DMS 273 treated with DMSO at 0.1 percent for 48 hours (cell line): ENCODE measurements at places on chromosomes 6 and 20.

DNA sequence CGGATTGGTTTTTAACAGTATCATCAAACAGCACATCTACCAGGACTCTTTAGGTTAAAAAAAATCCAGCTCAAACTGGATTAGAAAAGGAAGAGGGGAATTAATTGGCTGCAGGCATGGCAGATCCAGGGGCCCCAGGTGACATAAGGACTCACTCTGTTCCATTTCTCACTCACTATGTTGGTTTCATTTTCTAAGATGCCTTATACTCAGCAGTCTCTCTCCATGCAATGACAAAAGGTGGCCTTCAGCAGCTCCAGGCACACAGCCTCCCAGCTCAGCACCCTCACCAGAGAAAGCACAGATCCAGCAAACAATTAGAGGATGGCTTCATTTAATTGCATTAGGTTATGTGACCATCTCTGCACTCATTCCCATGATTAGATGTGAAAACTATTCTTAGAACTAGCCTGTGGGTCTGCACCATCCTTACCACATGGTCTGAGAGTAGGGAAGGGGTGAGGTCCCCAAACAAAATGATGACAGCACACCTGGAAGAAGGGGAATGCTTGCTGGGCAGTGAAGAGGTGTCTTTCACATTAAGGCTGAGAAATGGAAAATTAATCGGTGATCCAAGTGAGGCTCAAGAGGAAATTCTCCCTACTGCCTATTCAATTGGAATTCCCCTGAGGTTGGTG, 243.1 kb downstream of the CDH26 start:
- no peak for DNase-seq

DNA sequence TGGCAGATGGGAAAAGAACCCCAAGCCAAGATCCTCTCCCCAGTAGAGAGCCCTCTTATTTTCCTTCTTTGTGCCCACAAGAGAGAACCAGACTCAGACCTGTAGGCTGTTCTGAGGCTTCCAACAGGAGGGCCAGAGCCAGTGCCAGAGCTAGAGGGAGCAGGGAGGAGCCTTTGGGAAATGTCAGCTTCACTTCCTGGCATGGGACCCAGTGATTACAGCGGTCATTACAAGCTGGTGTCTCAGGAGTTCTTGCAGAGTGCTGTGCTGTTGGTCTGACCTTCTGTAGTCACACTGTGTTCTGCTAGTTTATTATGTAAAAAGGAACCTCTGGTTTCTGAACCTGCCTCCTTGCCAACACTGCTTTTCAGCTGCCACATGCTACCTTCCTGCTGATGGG, 38.9 kb downstream of the STK35 start:
- DNase-seq, result no peak

- no peak for DNase-seq
Observed at GRCh38 chr6:167323111-167323510, 1.8 kb upstream of the TTLL2 start.

DNA sequence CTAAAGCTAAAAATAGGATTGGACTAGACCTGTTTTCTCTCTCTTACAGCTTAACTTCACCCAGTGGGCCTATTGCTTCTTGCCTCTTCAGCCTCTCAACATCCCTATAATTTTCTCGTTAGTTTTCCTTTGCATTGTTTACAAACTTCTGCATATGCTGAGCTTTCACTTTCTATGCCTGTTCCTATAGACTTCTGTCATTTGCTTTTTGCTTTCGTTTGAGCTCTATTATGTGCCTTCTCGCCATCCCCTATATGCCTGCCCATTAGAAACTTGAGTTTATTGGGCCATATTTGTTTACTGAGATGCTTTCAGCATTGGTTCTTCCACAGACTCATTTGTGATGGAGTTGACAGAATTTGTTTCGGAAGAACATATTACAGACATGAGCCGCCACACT, 40.9 kb downstream of the NCOA7 start:
- DNase-seq, result no peak

DNA sequence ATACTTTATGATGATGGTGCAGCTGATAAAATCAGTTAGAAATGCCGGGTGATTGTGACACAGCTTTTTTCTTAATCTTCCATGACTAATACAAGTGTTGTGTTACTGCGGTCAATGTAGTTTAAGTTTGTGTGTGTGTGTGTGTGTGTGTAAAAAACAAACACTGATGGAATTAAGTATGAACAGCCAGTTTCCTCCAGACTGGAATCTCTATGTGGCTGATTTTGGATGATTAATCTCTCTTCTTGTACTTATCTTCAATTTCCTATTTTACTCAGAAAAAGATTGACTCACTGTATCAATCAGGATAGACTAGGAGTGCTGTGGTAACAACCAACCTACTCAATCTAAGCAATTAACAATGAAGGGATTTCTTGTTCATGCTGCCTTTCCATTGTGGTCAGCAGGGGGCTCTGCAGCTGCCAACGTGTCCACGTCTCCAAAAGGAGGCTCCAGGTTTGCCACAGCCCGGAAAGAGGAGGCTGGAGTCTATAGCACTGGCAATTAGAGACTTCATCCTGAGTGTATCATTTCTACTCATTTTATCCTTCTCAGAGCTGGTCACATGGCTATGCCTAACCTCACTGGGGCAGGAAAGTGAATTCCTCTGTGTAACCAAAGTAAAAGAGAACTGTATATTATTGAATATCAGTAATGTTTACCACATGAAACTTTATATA, 107.7 kb downstream of the CD109 start:
- DNase-seq, result peak; percentile 24

GRCh38 chr6:46293641-46294316, 123.0 kb upstream of the ENPP5 start:
- DNase-seq, result no peak

GRCh38 chr20:62949962-62950361, 2.5 kb upstream of the SLC17A9 start:
- no peak for DNase-seq

DNA sequence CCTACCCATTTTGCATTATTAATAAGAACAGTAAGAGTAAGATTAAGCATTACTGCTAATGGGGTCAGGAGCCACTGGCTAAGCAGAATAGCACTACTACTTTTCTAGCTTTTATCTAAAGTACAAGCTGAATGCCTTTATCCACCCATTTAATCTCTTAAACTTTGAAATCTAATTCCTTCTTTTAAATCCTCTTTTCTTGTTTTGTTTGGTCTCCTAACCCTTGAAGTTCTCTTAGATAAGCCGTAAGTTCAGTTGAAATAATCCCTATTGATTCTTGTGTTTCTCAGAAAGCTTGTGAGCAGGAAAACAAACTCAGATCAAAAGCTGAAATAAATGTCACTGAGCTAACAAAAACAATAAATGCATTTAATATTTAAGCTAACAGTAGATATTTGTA, 380.2 kb downstream of the TBC1D32 start:
- no peak for DNase-seq

DNA sequence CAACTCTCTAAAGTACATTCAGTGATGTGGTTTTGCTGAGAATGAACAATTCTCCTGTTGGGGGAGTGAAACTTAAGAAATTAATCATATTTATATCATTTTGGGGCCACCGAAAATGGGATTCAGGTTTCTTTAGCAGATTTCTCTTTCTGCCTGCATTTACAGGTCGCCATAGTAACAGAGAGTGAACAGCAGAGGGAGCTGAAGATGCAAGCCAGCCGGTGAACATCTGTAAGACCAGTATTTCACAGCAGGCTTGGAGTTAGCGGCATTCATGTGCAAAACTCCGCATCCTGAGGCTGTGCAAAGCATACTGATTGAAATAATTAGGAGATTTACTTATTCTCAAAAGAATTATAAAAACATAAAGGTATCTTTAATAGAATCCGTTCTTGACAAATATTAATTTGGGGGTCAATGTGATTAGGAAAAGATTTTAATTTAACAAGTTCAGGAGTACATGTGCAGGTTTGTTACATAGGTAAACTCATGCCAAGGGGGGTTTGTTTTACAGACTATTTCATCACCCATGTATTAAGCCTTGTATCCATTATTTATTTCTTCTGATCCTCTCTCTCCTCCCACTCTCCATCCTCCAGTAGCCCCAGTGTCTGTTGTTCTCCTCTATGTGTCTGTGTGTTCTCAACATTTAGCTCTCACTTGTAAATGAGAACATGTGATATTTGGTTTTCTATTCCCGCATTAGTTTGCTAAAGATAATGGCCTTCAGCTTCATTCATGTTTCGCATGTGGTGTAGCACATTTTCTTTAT, 17.8 kb upstream of the HSF2 start:
- peak; percentile 47 for DNase-seq

DNA sequence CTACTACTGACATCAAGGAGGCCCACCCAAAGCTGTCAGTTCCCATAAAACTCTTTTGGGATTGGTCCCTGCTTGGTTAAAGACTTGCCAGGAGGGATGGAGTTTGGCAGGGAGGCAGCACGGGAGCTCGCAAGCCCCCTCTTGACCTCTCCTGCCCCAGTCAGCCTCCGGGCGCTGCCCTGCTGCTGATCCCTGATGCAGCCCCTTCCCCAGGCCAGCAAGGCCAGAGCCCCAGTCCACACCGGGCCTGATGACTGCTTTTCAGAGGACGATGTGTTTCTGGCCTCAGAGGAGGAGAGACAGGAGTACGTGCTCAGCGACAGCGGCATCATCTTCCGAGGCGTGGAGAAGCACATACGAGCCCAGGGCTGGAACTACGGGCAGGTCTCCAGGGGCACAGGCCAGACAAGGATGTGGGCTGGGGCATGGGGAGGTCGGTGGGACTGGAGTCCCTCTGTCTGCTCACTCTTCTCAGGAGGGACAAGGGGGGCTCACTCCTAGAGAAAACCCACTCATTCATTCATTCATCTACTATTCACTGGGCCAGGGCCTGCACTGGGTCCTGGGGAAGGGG, 15.6 kb downstream of the TGM6 start:
- DNase-seq, result no peak

GRCh38 chr6:111105578-111105977, 18.3 kb downstream of the SLC16A10 start:
- peak; percentile 16 for DNase-seq

DNA sequence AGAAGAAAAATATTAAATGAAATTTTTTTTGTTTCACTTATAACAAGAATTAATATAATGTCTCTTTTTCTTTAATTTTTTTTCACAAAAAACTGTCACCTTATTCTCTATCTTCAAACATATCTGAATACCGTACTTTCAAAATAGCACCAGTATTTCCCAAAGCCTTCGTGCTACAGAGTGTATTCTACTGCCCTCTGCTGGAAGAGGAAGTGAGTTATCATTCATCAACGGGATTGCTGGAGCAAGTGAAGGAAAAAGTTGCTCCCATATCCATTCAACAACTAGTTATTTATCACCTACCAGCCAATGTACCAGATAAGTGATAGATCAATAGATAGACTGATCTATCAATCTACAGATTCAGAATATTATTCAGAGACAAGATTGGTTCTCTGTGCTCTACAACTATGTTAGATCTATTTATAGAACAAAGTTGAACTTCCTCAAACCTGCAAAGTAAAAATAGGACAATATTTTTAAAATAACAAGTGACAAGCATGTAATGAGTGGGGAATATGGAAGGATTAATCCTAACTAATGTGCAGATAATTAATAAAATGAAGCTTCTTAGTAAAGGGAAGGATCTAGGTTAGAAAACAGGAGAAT, 26.7 kb upstream of the TFAP2B start:
- DNase-seq, result peak; percentile 11

GRCh38 chr6:157650261-157650640, 172.8 kb upstream of the SNX9 start:
- DNase-seq, result no peak

DNA sequence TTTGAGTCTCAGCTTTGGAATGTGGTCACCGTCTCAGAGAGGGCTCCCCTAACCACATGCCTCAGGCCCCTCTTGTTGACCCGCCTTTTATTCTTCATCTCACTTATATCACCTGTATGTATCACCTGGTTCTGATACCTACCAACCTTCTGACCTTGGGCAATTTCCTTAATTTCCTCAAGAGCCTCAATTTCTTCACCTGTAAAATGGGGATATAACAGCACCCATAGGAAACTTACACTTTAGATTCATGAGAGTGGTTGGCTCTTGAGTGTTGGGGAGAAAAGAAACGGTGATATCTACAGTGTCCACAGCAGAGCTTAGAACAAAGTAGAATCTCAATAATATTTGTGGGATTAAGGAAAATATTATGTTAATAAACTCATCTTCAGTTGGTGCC, 4.0 kb upstream of the DDX27 start:
- no peak for DNase-seq

DNA sequence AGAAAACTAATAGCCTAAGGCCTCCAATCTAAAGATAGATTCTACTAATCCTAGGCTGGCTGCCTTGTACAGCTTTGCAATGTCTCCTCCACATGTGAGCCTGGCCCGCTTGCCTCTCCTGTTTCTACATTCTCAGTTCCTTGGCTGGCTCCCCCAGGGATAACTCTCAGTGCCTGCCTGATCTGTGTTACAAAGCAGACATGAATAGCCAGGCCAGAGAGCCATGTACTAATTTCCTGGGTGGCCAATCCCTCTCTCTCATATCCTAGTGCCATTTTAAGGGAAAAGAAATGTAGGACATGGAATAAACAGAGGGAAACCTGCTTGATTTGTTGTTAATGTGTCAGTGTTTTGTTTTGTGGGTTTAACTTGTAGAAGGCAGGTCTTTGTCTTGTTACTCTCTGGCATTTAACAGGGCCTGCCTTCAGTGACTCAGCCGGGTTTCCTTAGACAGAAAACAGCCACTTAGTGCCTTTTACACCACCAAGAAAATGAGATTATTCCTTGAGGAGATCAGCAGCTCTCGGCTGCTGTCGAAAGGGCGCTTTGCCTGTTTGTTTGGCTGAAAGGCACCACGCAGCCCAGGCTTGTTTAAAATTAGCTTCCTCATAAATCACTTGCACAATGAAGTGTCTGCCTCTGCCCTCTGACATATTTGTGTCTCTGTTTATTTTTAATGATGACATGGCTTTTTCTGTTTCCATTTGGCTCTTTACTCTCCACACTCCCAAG, 702.7 kb downstream of the MAFB start:
- DNase-seq, result no peak

DNA sequence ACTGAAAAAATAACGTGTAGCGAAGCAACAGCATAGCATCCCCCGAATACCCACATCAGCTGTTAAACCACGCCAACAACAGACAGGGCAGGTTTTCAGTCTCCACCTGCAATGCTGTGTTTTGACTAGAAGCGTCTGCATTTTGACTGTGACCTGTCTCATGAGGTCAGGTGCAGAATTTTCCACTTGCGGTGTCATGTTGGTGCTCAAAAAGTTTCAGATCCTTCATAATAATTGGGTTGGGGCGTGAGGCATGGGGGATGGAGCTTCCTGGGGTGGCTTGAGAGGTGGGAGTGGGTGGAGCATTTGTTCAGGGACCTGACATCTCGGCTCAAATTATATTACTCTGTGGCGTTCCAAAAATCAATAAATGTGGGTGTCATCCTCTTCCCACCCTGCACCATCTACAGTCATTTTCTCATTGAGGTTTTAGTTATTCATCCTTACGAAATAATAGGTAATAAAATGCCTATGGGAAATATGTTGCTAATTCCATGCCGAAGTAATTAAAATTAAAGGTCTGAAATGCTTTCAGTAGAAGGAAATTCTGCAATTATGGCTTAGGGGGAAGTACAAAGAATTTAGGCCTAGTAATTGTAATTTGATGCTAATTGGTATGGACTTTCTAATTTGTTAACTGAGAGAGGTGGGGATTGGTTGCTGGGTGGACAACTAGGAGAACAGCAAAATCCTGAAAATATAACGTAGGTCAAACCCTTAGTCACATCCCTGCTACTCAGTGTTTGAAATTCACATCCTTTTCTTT, 81.0 kb downstream of the TIAM2 start:
- no peak for DNase-seq
